NCI-H524 (cell line): ENCODE measurements at places on chromosomes 13 and 19.
A peak's percentile ranks its signal among the peaks of the same experiment; 100 is the strongest.

DNA sequence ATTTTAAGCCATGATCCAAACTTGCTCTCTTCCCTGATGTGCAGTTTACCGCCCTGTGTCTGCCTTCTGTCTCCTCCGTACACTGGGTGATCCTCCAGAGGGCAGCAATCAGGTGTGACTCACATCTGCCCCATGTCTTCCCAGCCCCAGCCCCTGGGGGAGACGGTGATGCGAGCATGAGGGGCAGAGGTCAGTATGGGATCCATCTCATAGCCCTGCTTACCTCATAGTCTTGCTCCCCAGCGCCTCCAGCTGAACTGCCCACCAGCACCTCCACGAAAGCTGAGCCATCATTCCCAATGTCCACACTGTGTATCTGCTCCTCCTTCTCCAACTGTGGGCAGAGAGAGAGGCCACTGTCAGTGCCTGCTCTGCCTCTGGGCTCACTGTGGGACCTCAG lies 14.6 kb downstream of the XRCC1 start:
- no peak for DNase-seq

DNA sequence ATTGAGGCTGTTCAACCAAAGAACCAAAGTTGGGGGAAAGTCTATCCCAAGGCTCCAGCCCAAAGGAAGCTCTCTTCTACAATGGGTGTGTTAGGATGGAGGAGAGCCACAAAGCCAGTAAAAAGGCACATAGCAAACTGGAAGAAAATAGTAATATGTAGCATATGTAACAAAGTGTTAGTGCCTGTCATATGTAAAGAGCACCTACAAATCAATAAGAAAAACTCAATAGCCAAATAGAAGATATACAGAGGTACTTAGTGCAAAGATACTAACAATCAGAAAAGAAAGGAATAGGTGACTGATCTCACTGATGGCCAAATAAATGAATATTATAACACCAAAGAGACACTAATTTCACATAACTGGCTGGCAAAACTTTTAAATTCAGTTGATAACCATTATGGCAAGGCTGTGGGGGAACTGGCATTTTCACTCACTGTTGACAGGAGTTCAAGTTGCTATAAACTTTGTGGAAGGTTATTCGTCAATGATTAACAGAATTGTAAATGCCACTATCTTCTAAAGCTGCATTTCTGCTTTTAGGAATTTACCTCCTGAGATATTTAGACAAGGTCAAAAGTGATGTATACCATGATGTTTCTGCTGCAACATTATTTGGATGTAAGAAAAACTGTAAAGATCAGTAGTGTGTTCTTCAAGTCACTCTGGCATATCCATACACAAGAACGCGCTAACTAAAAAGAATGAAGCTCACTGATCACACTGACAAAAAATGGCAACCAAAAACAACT lies 110.8 kb downstream of the GNG7 start:
- DNase-seq = no peak

DNA sequence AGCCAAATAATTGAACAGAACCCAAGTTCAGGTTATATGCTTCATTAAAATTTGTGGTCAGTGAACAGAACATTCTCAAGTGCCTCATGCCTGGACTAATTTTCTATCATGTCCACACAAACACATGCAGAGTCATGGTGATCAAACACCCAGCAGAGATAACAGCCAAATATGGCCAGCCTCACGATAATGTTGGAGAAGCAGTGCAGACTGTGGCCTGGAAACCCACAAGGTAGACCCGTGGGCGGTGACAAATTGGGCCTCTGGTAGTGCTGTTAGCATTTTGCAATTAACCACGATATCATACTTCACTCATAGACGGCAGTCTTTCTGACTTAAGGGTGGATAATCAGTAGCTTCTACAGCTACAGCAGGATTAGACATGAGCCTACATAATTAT lies 35.0 kb upstream of the VWA8 start:
- DNase-seq = no peak

GRCh38 chr19:17610384-17610783 lies 54.9 kb downstream of the COLGALT1 start:
- no peak for DNase-seq

- DNase-seq = peak; percentile 87
These were observed 221.8 kb downstream of the OLFM4 start for GRCh38 chr13:53250272-53250875.

- no peak for DNase-seq
These were observed 125.3 kb upstream of the GPC6 start for GRCh38 chr13:93101226-93101734.

GRCh38 chr19:920051-920864 lies 3.1 kb downstream of the KISS1R start:
- no peak for DNase-seq

DNA sequence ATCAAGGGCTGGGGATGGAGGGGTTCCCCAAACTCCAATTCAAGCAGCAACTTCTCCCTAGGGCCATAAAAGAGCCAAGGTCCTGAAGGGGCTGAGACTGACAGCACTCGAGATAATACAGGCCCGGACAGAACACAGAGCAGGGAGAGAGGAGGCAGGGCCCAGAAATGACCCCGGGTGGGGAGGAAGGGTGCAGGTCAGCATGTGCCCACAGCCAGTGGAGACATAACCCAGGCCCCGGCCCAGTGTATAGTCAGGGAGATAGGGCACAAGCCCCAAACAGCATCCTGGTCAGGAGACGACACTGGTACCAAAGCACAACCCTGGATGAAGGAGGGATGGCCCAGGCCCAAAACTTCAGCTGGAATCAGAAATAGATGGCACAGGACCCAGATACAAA lies 28.6 kb upstream of the ATP1A3 start:
- no peak for DNase-seq

DNA sequence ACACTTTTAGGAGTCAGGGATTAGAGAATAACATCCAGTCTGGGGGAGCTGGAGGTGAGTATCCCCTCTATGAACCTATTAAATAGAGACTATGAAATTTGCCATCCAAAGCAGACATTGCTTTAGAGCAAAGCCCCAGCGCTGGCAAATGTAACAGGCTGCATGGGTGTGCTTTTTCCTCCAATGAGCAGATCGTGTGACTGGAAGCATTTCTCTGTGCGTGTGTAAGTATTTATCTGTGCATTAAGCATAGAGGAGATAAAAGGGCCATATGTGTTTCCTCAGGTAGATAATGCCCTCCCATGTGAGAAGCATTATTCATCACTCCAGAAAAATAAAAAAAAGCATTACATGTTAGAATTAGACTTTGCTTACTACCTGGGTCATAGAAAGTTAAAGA lies 924 bp downstream of the TNFSF13B start:
- DNase-seq = no peak

- DNase-seq = no peak
These were observed 1.2 kb upstream of the F10 start for GRCh38 chr13:113121183-113121927.

- no peak for DNase-seq
These were observed 25.7 kb downstream of the CCNE1 start for GRCh38 chr19:29837448-29837981.

- no peak for DNase-seq
These were observed 216.7 kb downstream of the TUBA3C start for GRCh38 chr13:18964942-18965341.

GRCh38 chr13:105047676-105048295 lies 1487.7 kb downstream of the EFNB2 start:
- no peak for DNase-seq

GRCh38 chr13:76812206-76812897 lies 73.9 kb downstream of the KCTD12 start:
- DNase-seq = peak; percentile 86
